ENCODE measurements at places on chromosomes 12 and 14.

DNA sequence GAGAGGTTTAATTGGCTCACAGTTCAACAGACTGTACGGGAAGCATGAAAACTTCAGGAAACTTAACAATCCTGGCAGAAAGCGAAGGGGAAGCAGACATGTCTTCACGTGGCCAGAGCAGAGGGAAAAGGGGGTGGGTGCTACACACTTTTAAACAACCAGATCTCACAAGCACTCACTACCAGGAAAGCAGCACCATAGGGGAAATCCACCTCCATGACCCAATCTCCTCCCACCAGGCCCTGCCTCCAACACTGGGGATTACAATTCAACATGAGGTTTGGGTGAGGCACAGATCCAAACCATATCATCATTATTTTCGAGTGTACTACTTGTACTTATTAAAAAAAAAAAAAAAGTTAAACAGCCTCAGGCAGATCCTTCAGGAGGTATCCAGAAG is 29.9 kb downstream of the RXYLT1 start:
- no peak for DNase-seq

DNA sequence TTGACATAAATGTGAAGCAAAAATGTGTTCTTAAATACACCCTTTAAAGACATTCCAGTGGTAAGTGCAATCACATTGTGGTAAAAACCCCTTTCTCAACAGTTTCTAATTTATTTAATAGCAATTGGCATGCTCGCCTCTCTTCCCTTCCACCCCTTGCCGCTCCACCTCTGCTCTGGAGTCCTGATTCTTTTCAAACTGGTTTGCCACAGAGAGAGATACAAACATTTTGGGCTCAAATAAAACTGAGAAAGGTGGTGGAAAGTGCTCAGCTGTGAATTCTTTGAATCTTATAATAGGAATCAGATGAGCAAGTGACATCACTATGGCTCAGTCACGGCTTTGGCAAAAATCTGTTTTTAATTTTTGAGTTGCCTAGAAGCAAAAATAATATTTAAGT is 993.9 kb downstream of the GALC start:
- no peak for DNase-seq

DNA sequence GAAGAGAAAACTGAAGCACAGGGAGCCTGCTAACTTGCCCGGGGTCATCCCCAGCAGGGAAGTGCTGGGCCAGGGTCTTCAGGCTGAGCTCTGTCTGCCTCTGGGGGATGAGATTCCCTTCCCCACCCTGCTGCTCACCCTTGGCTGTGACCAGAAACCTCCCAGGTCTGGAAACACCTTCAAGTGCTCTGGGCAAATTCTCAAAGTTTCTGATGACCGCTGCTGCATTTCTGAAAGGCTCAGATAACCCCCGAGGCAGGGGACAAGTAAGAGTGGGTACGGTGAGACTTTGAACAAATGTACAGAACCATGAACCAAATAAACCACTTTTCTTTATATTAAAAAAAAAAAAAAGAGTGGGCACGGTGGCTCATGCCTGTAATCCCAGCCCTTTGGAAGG is 41.3 kb downstream of the LTBP2 start:
- DNase-seq = no peak

- peak; percentile 74 for DNase-seq
These were observed at the start of gene PAWR for GRCh38 chr12:79690638-79691510. TSS of gene PAWR (minus strand) at chr12:79690964. CDS start at chr12:79690244, 720 bp downstream.

DNA sequence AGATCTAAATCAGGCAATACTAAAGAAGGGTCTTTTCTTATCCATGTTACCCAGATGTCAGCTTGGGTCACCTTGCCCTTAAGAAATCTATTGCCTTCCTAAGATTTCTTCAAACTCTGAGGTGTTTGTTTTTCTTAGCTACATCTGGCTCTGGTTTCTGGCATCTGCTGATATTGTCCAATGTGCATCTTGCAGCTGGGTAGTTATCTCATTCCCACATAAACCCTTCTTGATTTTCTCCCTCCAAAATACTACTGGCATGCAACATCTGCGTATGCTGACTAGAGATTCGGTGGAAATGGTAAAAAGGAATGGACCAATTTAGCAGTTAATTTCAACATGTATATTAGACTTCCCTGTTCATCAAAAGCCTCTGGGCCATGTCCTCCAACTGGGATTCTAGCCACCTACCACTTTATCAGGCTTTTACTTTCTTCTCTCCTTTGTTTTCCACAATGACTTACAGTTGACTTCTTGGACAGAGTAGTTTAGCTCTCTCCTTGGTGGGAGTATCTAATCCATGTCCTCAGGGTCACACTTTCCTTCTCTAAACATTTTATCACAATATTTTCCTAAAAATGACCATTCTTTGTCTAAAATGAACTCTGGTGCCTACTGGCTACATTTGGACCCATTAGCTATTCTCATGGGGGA is 324.8 kb upstream of the FAR2 start:
- DNase-seq = no peak

DNA sequence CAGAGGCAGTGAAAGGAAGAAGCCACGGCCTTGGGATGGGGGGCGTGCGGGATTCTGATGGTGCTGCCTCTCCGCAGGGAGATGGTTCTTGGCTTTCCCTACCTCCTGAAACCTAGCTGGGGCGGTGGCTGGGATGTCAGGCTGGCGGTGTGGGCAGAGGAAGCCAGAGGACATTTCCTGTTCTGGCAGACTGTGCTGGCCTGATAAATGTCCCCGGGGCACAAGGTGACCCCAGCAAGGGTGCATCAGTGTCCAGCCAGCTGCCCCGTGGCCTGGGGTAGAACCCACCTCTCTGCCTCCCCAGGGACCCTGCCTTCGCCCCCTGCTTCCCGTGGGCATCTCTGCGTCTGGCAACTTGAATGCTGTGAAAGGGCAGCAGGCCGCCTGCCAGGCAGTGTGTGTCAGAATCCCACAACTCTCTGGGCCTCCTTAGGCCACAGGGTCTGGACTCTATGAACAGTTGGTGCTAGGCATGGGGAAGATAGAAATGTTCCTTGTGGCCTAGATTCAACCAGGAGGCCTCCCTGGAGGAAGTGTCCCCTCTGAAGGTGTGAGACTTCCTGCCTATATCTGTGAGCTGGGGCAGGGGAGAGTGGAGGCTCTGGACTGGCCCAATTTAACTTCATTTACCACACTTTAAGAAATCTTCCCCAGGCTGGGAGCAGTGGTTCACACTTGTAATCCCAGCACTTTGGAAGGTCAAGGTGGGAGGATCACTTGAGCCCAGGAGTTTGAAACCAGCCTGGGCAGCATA is 4.9 kb downstream of the SH2B3 start:
- DNase-seq = no peak

- no peak for DNase-seq
These were observed 2.8 kb upstream of the PYROXD1 start for GRCh38 chr12:21434699-21435098.

GRCh38 chr14:100093319-100093718 is 28.1 kb downstream of the EVL start:
- no peak for DNase-seq

DNA sequence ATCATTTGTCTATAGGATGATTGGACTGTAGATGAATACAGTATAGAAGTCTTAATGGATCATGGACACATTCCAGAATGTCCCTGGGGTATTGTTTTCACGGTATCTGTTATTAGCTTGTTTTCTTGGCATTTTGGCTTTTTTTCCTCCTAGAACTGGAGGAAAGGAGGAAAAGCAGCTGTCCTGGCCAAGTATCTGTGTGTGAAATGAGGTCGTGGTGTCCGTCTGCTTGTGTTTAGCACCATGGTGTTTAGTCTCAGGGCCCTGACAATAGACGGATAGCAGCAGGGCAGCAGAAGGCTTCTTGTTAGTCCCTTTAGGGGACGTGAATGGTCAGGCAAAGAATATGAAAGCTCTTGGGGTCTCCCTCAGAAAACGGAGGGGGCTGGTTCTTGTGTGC is 21.2 kb downstream of the FGF6 start:
- no peak for DNase-seq

DNA sequence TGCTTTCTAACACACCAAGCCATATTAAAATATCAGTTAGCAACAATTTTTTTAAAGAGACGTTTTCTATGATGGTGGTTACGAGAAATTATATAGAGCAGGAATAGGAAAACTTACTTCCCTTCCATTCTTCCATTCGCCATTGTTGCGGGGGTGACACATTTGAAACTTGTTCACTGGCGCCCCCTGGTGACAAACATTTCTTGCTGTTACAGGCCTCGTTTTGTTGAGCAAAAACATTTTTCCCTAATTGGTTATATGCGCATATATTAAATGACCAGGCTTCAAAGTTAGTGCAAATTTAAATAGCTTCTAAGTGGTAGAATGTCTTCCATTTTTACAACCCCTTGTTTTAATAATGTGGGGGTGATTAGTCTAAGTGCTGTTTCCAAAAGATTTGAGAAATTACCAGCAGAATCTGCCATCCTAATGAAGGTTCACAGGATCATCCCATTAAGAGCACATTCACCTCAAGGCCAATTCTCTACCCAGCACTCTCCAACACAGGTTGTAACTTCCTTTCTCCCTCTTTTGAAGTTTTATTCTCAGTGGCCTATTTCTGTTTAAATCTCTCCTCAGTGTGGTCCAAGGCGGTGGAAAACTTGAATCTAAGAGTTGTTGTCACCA is 1124.7 kb downstream of the FLRT2 start:
- peak; percentile 78 for DNase-seq
